ENCODE measurements at places on chromosomes 6 and 20.

- DNase-seq: peak; percentile 61
Measured at GRCh38 chr6:130167655-130168054, 55.1 kb downstream of the SAMD3 start.

DNA sequence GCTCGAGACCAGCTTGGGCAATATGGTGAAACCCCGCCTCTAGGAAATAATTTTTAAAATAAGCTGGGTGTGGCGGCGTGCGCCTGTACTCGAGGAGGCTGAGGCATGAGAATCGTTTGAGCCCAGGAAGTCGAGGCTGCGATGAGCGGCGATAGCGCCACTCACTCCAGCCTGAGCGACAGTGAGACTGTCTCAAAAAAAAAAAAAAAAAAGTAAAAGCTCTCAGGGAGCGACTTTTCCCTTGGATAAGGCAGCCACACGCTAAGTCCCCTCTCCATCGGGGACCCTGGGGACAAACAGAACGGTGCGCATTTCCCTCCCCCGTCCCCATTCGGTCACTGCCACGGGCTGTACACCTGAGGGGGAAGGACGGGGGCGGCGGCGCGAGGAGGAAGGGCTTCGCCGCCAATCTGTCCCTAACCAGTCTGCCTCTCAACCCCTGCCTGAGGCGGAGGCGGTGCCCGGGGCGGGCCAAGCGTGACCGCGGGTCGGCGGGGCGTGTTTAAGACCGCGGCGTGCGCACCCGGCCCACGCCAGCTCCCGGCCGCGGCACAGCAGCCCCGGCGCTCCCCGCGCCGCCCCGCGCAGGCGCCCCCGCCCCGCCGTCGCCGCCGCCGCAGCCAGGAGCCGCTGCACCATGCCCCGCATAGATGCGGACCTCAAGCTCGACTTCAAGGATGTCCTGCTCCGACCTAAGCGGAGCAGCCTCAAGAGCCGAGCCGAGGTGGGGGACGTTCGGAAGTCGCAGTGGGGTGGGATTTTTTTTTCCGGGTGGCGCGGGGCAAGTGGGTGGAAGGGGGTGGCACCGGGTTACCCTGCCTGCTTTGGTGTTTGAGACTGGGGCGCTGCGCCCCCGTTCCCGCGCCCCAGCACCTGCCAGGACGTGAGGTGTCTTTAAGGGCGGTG is at the start of gene GMPR:
GMPR (plus strand) TSS at position 531 of the 906 bp plus-strand sequence; CDS start at position 638, 107 bp downstream.
- no peak for DNase-seq

GRCh38 chr6:84414531-84414930 is 187.1 kb upstream of the CEP162 start:
- DNase-seq: no peak

- DNase-seq: peak; percentile 9
Measured at GRCh38 chr6:142537612-142538478, 236.0 kb downstream of the ADGRG6 start.

- no peak for DNase-seq
Measured at GRCh38 chr6:25251426-25251825, 27.7 kb upstream of the CARMIL1 start.

All from HCEC 1CT (cell line).